Fibroblast of lung (primary cell): ENCODE measurements at places on chromosomes 13 and 19.

GRCh38 chr13:27367570-27367969, 56.8 kb upstream of the GTF3A start:
- DNase-seq: no peak

- DNase-seq: no peak
Measured at GRCh38 chr19:48739404-48740163, 826 bp downstream of the RASIP1 start.

DNA sequence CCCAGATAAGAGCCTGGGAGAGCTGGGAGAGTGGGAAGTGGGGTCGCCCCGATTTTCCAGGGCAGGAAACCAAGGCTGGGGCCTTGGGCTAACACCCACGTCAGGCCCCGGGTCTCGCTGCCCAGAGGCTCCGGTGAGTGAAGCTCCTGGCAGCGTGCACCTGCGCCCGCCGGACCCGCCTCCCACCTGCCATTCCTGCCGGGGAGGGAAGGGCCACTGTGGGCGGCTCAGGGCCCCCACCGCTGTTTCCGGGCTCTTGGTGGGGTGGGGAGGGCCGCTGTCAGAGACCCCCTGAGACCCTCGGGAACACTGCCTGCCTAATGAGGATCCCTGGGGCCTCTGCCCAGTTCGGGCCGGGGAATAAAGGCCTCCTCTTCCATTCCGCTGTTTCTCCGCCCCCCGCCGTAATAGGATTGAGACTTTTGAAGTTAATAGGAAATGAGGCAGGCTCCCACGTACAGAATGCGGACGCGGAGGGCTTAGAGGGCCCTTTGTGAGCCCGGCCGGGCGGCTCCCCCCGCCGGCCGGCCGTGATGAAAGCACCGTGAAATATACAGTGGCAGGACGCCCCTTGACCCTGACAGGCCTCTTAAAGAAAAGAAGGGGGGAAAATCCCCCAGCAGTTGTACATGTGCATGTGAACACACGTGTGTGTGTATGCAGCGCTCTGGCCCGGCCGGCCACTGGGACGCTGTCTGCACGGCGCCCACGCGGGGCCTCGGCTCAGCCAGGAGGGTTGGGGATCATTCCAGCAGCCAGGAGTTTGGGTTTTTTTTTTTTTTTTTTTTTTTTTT, 33.2 kb downstream of the EFNA2 start:
- peak; percentile 7 for DNase-seq

DNA sequence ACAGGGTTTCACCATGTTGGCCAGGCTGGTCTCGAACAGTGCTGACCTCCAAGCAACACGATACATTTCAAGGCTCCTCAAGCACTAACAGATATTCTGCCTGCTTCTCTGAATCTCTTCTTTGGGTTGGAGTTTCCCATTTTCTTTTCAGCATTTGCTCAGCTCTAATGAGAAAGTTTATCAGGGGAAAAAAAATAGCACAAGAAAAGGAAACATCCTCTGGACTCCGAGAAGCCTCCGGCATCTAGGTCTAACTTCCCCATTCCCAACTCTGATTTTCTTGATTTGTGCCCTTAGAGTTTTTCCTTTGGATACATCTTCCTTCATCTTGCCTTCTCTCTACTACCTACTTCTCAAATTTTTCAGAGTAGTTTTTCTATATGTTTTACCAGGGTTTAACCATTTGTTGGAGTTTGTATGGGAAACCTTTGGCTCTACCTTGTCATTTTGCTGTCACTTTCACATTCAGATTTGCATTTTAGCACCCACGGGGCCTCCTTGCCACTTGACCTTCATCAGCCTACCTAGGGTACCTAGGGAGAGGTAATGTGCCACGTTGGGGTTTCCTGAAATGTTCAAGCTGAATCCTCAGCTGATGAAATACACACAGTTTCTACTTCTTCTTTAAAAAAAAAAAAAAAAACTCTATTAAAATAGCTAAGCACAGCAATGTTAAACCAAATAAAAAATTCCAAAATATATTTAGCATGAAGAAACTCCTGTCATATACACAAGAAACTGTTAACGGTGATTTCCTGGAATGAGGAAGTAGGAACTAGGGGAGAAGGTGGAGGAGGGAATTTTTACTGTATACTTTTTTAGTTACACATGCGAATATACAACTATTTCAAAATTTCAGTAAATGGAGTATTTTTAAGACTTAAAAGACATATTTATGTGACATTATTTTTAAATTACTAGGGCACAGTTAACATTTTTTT, 5.1 kb upstream of the USP12 start:
- DNase-seq: no peak

DNA sequence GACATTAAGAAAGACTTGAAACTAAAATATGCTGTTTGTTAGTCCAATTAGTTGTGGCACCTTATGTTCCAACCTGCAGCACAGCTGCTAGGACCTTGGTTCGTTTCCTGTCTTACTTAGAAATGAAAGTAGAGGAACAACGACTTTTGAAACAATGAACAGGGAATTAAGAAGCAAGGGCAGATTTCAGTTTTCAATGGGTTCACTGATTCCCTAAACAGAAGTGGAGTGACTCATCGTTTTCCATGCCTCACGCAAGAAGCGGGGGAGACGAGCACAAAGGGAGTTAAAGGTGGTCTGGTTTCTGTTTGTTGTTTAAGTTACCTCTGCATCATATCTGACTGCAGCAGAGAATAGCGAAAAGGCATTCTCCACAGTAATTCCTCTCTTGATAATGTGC, 44.8 kb downstream of the PHF11 start:
- DNase-seq: peak; percentile 82

DNA sequence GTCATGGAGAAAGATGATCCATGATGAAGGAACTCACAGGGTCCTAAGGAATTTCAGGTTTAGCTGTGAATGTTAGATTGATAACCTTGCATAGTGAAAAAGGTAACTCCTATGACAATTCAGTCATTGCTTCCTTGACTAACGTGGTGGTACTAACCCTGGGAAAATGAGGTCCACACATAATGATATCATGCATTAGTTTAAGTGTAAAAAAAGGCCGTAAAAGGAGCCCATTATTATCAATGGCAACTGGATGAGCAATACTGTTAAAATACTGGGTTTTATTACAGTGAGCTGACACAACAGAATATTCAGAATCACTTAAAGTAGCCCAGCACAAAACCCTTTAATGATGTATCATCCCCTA, 515.4 kb downstream of the DCT start:
- no peak for DNase-seq

DNA sequence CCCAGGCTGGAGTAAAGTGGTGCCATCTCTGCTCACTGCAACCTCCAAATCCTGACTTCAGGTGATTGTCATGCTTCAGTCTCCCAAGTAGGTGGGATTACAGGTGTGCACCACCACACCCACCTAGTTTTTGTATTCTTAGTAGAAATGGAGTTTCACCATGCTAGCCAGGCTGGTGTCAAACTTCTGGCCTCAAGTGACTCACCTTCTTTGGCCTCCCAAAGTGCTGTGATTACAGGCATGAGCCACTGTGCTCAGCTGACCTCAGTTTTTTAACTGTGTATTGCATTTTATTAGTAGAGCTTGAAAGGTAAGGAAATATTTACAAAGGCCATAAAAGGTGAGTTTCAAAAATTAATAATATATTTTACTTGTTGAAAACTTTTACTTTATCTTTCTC, 2.3 kb downstream of the ZNF726 start:
- peak; percentile 18 for DNase-seq

DNA sequence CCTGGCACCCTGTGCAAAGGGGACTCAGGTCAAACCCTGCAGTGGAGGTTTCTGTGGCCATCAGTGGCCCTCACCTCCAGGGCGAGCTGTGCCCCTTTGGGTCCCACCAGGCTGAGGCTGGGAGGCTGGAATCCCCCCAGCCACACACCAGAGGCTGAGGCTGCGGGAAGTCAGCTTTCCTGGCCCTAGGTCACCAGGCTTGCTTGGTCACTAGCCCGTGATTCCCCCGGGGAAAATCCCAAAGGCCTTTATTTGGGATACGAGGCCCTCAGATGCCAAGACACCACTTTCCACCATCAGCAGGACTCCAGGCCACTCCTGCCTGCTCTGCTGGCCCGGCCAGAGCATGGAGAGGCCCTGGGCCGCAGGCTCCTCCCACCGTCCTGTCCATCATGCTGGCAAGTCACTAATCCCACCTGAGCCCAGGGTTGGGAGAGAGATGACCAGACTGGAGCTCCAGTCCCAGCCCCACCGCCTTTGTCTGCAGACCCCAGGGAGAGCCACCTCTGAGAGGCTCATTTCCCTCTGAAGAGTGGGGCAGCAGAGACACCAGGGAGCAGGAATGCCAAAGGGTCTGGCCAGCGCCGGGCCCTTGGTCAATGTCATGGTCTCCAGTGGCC, 4.7 kb downstream of the NKPD1 start:
- no peak for DNase-seq

- DNase-seq: no peak
Measured at GRCh38 chr13:114323349-114323748, 9.0 kb downstream of the CHAMP1 start.

DNA sequence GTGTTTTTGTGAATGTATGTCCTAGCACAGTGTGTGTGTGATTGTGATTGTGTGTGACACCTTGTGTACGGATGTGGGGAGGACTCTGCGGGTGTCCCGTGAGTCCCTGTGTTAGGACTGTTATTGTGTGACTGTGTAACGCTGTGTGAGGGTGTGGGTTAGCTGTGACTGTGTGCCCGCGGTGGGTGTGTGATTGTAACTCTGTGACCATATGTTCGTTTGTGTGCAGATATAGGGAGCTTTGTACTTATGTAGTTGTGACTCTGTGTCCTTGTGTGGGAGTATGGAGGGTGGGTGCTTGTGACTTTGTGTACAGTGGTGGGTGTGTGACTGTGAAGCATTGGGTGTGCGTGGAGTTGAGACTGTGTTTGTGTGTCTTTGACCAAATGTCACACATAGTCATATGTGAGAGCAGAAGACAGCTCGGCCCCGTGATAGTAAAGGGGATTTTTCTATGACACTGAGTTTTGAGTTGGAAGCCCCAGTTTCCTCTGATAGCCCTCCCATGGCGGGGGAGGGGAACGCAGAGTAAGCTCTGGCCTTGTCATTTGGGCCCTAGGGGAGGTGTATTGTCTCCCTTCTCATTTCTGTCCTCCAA, 949 bp upstream of the ZNF260 start:
- DNase-seq: no peak

GRCh38 chr19:6110360-6110977, at the start of gene RFX2:
Gene RFX2, minus strand, starts transcription at chr19:6110500. Its CDS starts 63,004 bp downstream, at chr19:6047496.
- peak; percentile 98 for DNase-seq

DNA sequence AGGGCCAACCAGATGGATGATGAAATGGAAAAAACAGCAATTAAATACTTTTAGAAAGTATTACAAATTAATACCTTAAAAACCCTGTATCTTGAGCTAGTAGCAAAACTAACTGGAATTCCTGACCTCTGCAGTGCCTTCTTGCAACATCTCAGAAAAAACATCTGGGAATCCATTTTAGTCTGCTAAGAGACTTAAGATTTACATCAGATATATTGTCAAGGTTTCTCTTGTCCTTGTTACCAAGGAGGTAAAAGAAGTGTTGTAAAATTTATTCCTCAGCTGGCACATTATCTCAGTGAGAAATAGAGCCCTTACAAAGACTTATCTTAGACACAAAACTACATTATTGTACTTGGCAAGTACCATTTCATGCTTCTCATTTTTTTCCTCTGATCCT, 18.5 kb downstream of the KCNRG start:
- peak; percentile 55 for DNase-seq

DNA sequence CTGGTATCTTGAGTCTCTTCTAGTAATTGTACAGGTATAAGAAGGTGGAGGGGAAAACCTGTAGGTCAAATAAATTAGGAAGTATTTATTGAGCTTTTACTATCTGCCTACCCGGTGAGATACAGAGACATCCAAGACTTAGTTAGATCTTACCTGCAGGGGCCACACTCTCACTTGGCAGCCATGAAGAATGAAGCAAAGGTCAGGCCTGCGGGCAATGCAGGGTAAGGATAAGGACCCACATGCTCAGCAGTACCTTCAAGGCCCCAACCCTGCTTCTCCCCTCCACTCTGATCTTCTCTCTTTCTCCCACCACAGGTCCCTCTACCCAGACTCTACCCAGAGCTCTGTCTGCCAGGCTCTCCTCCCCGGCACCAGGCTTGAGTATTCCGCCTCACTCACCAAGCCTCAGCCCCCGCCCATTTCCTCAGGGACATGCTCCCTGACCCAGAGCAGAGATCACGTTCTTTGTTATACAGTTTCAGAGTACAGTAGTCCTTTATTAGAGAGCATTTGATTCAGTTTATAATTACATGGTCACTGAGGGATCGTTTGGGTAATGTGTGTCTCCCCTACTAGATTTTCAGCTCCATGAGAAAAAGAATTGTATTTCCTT, 18.9 kb upstream of the CLDN10 start:
- DNase-seq: no peak

DNA sequence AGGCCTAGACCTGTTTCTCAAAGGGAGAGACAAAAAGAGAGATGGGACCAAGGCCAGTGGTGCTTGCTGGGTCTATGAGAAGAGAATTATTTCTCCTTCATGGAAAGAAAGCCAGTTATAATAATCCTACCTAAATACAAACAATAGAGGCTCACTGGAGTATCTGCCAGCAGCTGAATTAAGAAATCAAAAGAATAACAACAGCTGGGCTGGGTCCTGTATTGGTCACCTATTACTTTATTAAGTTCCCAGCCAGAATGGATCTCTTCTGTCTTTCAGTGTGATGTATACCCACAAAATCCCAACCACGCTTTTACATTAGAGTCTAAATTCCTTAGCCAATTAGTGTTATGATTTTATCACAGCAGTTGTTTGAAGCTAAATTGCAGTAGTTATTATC, 297.8 kb upstream of the DACH1 start:
- DNase-seq: no peak

DNA sequence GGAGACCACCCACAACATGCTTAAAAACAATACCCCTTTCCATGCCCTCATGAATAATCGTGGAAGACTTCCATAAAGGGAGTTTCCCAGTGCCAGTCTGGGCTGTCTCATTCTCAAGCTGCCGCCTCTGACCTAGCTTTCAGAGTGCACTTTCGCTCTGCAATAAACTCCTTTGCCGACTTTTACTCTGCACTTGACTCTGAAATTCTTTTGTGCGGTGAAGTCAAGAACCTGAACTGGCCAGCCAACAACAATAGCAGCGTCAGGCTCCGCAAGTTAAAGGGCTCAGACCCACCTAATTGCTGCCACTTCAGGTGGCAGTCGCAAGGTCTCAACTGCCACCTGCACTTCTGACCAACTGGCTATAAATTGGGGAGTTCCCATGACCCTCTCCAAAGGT, 10.3 kb upstream of the LEUTX start:
- DNase-seq: no peak

DNA sequence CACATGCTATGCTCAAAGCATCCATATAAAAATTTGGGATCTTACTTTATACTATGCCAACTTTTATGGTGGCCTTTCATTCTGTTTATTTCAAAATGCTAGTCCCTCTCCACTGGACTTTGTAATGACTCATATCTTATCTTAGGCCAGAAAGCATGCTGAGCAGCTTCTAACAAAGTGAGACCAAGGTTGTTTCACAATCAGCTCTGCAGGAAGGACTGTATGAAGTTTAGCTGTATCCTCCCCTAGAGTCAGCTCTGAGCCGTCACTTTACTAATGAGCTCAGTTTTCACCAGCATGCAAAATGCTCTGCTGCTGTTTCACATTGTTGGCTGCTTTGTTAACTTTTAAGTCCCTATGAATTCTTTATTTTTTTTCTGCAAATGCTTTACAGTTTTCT, 1608.8 kb downstream of the OLFM4 start:
- peak; percentile 7 for DNase-seq
